ENCODE measurements at places on chromosomes 5 and 9.

DNA sequence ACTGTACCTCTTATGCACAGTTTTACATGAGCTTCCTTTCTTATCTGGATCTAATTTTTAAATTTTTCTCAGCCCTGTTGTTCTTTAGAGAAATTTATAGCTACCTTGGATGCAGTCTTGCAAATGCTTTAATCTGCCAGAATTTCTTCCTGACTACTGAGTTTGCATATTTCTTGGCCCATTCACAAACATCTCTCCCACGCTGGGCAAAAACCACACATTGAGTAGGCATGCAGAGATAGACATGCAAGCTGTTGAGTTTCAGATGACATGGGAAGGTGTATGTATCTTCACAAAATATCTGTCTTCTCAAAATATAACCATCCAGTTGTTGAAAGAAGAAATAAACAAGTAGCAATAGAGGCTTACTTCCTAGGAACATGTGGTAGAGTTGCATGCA, 101.2 kb downstream of the PARP8 start:
- DNase-seq: no peak

DNA sequence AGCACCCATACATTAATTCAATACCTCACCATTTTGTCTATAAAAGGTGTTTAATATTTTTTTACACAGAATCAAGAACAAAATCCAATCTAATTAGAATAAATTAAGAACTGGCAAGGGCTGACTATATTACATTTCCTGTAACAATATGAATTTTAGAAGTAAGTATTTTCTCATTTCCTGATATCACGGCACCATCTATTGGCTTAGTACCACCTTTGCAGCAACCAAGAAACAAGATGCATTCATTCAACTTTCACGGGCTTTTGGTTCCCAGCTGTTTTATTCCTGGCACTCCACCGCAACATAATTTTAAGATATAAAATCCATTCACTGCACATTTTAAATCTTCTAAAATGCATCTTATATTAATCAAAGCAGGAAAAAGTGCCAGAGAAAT, 20.6 kb downstream of the PSMB7 start:
- DNase-seq: no peak

DNA sequence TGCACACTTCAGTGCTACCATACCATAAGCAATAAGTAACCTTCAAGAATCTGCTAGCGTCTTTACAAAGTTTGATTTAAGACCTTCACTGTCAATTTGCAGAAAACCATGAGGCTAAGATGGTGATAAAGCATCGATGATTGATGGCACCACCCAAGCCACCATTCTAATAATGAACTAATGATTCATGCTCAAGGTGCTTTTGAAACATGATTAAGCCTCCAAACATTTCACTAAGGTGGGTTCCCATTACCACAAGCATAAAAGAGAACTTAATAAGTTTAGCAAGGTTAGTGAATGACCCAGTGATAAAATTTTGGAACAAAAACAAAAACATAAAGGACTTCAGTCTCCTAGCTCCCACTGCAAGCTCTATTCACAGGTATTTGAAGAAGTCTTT, 214.7 kb downstream of the FBXL17 start:
- DNase-seq: no peak

DNA sequence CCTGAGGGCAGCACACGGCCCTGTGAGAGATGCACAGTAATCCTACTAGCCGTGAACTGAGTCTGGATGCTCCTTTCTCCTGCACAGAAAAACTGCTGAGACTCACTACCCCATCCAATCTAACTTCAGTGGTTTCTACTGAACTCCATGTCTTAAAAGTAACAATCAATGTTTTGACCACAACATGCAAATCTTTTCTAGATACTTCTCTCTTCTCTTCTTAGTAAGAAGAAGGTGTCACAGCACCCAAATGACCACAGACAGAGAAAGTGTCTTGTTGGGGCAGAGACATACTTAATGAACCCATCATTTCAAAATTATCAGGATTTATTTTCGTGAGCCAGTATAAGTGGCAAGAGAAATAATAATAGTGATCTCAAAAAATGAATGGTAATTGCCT, 285.8 kb upstream of the MEF2C start:
- DNase-seq: no peak

DNA sequence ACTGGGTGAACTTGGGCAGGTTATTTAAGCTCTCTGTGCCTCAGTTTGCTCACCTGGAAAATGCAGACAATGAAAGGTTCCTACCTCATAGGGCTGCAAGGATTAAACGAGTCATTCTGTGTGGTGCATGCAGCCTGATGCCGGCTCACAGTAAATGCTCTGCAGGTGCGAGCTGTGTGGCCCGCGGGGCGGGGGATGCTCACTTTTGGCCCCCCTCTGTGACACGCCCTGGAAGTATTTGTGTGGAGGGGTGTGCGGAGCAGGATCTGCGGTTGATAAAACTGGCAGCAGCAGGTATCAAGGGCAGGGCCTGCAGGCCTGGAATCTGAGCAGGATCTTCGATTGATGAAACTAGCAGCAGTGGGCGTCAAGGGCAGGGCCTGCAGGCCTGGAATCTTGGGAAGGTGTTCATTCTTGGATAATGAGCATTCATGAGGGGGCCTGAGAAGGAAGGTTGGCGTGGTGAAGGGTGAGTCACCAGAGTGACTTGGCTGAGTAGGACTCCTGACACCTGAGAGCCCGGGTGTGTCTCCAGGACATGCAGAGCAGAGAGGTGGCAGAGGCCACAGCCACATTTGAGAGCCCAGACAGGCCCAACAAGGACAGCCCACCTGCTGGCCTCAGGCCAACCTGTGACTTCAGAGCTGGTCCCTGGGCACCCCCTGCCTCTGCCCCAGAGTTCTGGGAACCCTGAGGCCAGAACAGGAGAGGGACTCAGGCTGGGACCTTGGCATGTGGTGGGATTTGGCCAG, 11.9 kb downstream of the UNC5A start:
- no peak for DNase-seq

DNA sequence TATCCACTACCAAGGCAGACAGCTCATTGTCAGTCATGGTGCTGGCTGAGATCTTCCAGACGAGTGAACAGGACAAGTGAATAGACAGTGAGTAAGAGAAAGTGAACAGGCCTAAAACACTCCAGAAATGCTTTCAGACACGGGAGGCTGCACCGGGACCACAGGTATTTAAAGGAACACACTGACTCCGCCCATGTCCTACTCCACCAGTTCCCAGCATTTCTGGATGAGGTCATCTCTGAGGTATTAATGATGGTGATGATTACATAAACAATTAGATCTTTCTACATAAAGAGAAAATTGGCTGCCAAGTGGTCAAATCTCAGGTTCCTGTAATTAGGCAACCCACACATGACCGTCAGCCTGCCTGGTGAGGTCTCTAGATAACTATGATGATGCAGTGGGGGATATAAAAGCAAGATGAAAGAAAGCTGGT, at the start of gene ACTBL2:
TSS of gene ACTBL2 (minus strand) at position 141 of the 436 bp plus-strand sequence. CDS start at position 37, 104 bp downstream.
- DNase-seq: no peak

DNA sequence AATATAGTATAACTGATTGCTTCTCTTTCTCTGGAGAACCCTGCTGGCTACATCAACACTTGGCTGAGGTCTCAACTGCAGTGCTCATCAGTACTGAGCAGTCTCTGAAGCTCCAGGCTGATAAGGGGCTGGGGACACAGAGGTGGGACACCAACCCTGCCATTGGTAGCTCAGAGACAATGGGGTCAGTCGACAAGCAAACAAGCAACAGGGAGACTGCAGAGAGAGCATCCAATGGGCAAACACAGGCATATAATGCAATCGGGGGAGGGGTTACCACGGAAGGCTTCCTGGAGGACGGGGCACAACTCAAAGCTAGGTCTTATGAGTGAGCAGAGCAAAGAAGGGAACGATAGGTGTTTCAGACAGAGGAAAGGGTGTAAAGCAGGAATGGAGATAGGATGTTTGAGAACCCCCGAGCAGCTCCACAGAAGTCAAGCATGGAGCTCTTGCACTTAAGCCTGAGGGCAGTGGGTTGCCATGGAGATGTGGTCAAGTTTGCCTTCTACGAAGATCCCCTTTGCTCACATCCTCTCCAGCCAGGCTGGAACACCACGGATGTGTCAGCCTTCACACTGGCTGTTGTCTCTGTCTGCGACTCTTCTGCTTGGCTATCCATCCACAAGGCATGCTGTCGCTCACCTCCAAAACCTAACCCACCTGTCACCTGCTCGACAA, 21.5 kb upstream of the AKNA start:
- no peak for DNase-seq

All from HS-27A (cell line).